ENCODE measurements at places on chromosomes 4 and X.

GRCh38 chrX:49165901-49166881, 3.6 kb downstream of the MAGIX start:
- DNase-seq, result no peak

DNA sequence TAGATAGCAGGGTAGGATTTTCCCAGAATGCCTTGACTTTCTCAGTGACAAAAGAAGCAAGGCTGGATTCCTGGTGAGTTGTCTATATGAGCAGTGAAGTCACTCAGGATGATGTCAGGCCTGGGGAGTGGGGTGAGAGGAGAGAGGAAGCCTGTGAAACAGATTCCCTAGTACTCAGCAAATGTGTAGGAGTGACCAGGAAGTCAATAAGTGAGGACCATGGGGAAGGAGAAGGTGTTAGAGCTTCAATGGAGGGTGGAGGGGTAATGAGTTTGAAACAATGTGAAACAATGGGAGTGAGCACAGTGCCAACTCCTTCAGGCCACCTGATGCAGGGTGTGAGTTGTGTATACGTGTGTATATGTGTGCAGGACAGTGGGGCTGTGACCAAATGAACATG, 2.4 kb upstream of the SLC9A6 start:
- DNase-seq, result no peak

- no peak for DNase-seq
Measured at GRCh38 chr4:82501154-82501442, 60.7 kb downstream of the TMEM150C start.

DNA sequence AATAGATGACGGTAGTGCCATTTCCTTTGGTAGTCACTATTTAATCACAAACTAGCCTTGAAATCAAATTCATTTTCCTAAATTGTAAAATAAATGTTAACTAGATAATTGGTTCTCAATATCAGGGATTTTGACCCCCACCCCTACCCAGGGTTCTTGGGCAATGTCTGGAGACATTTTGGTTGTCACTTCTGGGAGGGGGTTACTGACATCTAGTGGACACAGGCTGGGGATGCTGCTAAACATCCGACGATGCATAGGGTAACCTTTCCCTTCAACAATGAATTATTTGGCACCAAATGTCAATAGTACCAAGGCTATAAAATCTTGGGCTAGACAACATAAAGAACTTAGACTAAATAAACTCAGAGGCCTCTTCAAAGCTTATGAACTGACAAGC, 285.8 kb upstream of the TRPC5 start:
- peak; percentile 5 for DNase-seq

- no peak for DNase-seq
Measured at GRCh38 chr4:76588274-76588673, 153.2 kb downstream of the SHROOM3 start.

DNA sequence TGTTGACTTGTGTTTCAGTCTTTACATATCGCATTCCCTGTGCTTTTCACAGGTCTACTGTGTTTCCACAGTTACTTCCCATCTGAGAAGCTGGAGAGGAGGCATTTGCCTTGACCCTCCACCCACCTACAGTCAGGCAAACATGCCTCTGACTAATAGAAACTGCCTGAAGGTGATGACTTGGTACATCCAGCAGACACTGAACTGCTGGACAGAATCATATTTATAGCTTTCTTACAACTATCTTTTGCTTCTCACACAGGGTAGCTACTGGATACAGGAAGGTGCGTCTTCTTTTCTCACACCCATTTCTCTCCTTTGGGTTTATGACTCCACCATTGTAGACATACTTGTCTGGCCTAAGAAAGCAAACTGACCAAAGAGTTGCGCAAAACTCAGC, 58.0 kb downstream of the VGLL1 start:
- DNase-seq, result no peak

DNA sequence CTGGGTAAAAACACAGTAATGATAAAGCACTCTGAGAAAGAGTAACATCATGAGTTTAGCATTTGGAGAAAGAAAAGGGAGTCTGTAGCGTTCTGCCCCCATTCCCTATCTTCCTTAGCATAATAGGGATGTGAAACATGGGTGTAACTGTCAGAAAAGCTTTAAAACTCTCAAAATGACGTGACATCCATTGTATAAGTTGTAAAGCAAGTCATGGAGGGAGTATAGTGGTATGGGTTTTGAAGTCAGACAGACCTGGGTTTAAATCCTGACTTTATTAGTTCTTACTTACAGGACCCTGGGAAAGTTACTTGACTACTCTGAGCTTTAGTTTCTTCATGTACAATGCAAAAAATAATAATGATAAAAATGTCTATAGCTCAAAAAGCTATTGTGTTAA, 17.1 kb downstream of the FBXO8 start:
- no peak for DNase-seq

DNA sequence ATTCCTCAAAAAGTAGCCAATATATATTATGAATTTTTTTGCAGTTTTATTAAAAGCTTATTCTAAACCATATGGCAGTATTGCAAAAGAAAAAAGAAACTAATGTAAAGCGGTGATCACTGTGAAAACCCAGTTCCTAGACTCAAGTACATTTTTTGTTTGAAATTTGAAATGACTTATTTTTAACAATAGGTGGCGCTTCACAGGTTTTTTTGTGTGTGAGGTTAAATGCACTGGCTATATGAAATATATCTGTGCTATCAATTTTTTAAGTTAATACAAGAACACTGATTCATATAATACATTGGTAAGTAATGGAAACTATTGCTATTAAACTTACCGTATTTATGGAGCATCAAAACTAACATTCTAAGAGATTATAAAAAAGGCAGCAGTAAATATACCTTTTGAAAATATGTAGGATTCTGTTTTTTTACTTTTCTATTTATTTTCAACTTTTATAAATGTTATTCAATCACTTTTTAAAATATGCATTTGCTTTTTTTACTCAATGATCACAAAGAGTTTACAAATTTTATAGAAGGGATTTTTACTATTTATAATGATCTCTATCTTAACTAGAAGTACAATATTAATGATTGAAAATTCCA, 5.6 kb upstream of the SPRY1 start:
- DNase-seq, result no peak

DNA sequence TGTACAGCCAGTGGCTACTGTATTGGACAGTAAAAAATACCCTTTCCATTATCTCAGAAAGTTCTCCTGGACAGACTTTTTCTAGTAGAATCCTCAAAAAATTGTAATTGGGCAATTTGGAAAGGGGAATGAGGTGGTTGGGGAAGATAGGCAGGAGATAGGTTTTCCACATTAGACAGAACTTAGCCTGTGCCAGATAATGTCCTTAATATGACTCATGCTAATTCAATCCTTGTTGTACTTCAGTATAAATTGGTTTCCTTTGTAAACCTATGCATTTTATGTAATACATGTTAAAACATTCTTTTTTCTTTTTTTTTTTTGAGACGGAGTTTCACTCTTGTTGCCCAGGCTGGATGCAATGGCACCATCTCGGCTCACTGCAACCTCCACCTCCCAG, 8.9 kb downstream of the EIF4E start:
- no peak for DNase-seq

GRCh38 chrX:35023683-35024082, 81.1 kb downstream of the FAM47B start:
- no peak for DNase-seq

GRCh38 chrX:30275498-30275897, 28.6 kb downstream of the MAGEB1 start:
- DNase-seq, result no peak

DNA sequence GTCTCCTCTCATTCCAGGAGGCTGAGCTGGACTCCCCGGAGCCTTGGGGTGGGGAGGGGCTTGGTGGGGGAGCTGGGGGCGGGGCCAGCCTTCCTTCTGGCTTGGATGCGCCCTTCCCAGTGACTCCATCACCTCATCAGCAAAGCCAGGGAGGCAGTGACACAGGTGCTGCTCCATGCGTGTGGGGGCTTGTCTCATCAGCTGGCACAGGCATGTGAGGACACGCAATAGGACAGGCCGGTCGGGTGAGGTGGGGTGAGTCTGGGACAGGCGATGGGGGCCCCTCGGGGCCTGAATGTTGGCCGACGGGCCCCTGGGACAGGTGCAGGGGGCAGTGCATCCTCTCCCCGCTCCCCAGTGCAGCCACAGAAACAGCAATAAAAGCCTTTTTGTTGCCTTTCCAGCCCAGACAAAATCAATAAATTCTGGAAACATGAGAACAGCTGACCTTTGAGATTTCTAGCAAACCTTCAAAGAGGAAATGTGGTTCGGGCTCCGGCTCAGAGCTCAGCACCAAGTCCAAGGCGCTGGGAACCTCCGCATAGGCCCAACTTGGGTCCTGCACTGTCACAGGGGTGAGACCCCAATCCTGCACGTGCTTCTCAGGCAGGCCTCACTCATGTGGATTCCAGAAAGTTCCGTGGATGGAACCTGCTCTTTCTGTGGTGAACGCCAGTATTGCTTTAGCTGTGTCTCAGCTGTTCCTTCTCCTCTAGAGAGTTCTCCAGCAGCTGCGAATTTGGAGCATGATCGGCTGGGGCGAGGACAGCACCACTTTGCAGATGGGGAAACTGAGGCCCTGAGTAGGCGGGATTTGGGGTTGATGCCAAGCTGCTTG, 18.5 kb downstream of the ADRA2C start:
- DNase-seq, result no peak

DNA sequence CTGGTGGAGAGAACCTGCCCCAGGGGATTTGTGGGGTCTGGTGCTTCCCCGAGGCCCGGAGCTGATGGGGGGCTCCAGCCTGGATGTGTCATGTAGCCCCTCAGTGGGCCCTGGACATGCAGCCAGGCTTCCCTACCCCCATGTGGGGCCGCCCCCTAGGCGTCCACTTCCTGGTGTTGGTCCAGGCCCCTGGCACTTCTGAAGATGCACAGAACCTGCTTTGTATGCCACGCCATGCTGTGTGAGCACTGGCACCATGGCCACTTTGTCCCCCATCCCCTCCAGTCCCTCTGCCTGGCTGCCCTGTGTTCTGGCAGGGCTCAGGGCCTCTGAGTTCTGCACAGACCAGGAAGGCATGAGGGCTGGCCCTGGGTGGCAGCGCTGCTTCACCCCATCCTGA, 29.2 kb downstream of the WFS1 start:
- no peak for DNase-seq

DNA sequence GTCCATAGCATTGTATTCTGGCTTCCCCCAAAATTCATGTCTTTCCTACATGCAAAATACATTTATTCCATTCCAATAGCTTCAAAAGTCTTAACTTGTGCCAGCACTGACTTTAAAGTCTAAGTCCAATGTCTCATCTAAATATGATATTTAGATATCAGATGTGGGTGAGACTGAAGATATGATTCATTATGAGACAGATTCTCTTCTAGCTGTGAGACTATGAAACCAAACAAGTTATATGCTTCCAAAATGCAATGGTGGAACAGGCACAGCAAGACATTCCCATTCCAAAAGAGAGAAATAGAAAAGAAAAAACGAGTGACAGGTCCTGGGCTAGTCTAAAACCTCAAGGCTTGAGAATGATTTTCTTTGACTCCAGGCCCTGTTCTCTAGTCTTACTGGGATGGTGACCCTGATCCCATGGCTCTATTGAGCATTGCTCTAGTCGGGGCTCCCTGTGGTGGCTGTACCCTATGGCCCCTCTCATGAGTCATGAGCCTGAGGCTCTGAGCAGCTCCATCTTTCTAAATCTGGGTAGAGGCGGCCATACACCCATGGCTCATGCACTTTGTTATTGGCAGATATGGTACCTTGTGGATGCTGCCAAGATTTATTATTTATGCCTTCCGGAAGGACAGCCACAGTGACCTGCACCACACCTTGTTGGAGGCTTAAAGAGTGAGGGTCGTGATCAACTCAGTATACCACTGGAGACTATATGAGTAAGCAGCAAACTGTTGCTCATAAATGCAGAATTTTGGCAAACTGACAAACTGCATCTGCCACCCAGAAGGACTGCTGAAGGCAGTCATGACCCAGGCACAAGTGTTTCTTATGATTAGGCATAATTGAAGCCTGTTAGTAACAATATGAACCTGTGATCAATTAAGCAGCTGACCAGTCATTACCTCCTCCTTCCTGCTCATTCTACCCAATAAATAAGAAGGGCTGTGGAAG, 38.5 kb upstream of the BOD1L1 start:
- no peak for DNase-seq
